ENCODE measurements at places on chromosomes 13 and 19. TPM values are rescaled to one million over a fixed set of nuclear protein-coding genes. Genes with fewer than 3 reads are reported as not detected.

- H3K36me3 ChIP-seq, result no peaks in the 10 kb centered on the region
- DNase-seq, result no peak
- H3K27ac ChIP-seq, result no peak overlapping the region
- peaks cover 22% of the 10 kb centered on the region for H3K4me1 ChIP-seq
These were observed 86.2 kb upstream of the FRY start for GRCh38 chr13:31945202-31945961.

The AP3D1 gene
- polyA plus RNA-seq, result 32.8 TPM

DNA sequence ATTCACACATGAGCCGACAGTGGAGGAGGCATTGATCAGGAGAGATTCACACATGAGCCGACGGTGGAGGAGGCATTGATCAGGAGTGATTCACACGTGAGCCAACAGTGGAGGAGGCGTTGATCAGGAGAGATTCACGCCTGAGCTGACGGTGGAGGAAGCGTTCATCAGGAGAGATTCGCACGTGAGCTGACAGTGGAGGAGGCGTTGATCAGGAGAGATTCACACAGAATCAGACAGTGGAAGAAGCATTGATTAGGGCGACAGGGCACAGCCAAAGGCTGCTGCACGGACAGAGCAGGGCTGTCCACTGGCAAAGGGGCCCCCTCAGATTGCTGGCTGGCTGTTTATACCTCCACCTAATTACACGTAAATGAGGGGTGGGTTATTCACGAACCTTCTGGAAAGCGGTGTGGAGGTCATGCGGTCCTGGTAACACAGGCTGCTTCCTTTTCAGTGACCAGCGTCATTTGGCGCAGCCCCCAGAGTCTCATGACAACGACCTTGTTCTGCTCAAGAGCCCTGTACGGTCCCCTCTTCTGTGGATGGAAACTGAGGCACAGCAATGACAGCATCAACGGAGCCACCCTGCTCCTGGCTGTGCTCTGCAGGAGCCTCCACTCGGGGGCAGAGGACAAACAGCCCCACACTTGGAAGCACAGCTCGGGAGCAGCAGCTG is 50.6 kb upstream of the GAS6 start:
- no peaks in the 10 kb centered on the region for H3K36me3 ChIP-seq
- H3K4me3 ChIP-seq, result no peak overlapping the region
- DNase-seq, result no peak
- H3K27me3 ChIP-seq, result peaks cover 24% of the 10 kb centered on the region
- H3K4me1 ChIP-seq, result no peaks in the 10 kb centered on the region

GRCh38 chr13:109728791-109729731 is 57.3 kb downstream of the IRS2 start:
- H3K4me3 ChIP-seq, result no peak overlapping the region
- H3K36me3 ChIP-seq, result no peaks in the 10 kb centered on the region
- DNase-seq, result no peak

GRCh38 chr13:93758575-93758974 is 532.0 kb downstream of the GPC6 start:
- no peak overlapping the region for H3K4me3 ChIP-seq
- no peaks in the 10 kb centered on the region for H3K4me1 ChIP-seq
- no peaks in the 10 kb centered on the region for H3K27me3 ChIP-seq
- H3K36me3 ChIP-seq, result no peaks in the 10 kb centered on the region
- H3K27ac ChIP-seq, result no peak overlapping the region

DNA sequence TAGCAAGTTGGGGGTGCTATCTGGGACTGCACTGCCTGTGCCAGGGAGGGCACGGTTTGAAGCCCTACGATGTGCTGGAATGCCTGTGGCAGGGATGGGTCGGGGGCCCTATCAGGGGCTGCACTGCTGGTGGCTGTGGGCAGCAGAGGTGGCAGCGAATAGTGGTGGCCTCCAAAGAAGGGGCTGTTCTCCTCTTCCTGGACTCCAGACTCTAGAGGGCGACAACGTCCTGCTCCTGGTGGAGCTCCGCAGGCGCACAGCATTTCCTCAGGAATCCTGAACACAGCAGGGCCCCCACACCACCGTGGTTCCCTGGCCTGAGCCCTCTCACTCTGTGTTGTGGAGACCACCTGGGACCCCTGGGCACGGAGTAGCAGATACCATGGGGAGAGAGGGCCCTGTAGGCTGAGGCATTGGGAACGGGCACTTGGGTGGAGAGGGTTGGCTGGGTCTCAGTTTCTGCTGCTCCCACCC is 145.6 kb downstream of the TNFRSF19 start:
- DNase-seq, result no peak
- no peaks in the 10 kb centered on the region for H3K4me1 ChIP-seq
- H3K36me3 ChIP-seq, result no peaks in the 10 kb centered on the region
- no peak overlapping the region for H3K4me3 ChIP-seq
- no peak overlapping the region for H3K27ac ChIP-seq

GRCh38 chr19:35029737-35030256 is 473 bp upstream of the SCN1B start:
- H3K36me3 ChIP-seq, result peaks cover 25% of the 10 kb centered on the region
- H3K4me3 ChIP-seq, result peak overlapping the region; percentile 29
- no peak overlapping the region for H3K27ac ChIP-seq
- no peaks in the 10 kb centered on the region for H3K27me3 ChIP-seq

DNA sequence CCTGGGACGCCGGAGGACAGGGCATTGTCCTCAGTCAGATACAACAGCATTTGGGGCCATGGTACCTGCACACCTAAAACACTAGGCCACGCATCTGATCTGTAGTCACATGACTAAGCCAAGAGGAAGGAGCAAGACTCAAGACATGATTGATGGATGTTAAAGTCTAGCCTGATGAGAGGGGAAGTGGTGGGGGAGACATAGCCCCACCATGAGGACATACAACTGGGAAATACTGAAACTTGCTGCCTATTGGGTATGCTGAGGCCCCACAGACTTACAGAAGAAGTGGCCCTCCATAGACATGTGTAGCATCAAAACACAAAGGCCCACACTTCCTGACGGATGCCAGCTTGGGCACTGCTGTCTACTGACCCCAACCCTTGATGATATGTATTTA is 1.4 kb upstream of the ICAM4 start:
- H3K27ac ChIP-seq, result no peak overlapping the region
- peaks cover 97% of the 10 kb centered on the region for H3K4me1 ChIP-seq
- no peak for DNase-seq
- peaks cover 32% of the 10 kb centered on the region for H3K27me3 ChIP-seq
- H3K4me3 ChIP-seq, result no peak overlapping the region

The MYH14 gene
- 0.08 TPM for polyA plus RNA-seq

The IZUMO2 gene
- not detected for polyA plus RNA-seq

Measured in spleen (tissue), 13 donors.